HL-60 (cell line): ENCODE measurements at places on chromosomes 11 and 22.
A peak's percentile ranks its signal among the peaks of the same experiment; 100 is the strongest.

- no peak for DNase-seq
These were observed 29.2 kb upstream of the POGLUT3 start for GRCh38 chr11:108527382-108527781.

GRCh38 chr11:125401746-125402145, 94.3 kb downstream of the FEZ1 start:
- DNase-seq = no peak

GRCh38 chr11:87298155-87298554, 260.4 kb downstream of the TMEM135 start:
- DNase-seq = no peak

- DNase-seq = no peak
These were observed 77.6 kb downstream of the LIF start for GRCh38 chr22:30169002-30169401.

DNA sequence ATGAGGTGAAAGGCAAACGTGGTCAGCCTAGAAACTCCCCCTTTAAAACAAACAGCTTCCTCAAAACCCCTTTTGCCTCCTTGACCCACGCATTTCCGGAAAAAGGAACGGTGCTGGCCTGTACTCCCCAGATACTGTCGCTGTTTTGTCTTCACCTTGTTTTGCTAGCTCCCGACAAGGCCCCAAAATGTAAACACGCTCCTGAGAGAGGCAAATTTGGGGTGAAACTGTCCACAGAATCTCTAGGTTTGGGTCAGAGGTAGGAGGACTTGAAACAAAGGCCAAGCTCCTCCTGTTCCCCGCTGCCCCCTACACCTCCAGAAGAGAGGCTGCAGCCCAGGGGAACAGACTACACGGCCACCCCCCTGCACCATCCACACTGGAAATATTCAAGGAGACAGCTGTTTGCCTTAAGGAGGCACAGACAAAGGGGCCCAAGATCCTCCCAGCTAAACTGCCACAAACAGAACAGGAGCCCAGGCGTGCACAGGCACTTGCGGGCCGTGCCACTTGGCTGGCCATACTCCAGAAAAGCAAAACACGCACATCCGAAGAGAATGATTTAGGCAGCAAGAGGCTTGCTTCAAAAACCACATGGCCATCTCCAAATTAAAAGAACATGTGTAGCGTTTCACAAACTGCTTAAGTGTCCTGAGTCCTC, 160.5 kb upstream of the GRK3 start:
- DNase-seq = peak; percentile 74

GRCh38 chr11:93529707-93530467, 13.3 kb downstream of the SMCO4 start:
- no peak for DNase-seq

GRCh38 chr22:39355080-39355479, 5.3 kb downstream of the SYNGR1 start:
- DNase-seq = no peak

- no peak for DNase-seq
These were observed 9.3 kb upstream of the CDC42BPG start for GRCh38 chr11:64853709-64854108.

- DNase-seq = no peak
These were observed 84.4 kb upstream of the MYOD1 start for GRCh38 chr11:17634776-17635550.

DNA sequence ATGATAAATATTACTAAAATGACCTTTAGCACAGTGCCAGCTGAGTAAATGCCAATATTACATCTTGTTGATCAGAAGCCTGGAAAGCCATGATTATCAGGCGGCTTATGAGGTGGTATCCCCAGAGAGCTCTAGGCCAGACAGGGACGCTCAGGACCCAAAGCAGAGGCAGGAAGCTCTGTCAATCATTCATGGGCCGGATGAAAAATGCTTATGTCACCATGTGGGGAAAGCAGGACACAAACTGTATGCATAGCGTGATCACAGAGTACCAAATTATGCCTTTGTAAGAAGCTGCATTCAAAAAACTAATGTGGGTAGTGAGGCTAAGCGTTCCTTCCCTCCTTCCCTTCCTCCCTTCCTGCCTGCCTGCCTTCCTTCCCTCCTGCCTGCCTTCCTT, 82.6 kb downstream of the TENM4 start:
- no peak for DNase-seq
